NCI-H524 treated with DMSO at 0.1 percent for 48 hours (cell line): ENCODE measurements at places on chromosomes 4 and X.

DNA sequence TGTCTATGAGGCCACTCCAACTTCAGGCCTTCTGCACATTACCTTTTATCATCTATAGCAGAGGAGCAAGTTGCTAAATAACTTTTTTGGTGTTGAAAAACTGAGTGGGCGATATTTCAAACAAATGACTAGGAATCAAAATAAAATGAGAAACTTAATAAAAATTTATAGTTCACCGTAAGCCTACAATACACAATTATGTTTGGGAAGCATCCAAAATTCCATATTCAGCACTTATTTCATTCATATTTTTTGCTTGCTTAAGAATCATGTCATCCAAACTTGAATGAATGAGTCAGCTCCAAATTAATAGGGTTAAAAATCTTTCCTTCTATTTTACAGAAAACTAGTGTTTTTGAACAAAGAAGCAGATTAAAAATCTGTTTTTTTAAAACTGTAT lies 119.1 kb downstream of the SH3RF1 start:
- DNase-seq: no peak

DNA sequence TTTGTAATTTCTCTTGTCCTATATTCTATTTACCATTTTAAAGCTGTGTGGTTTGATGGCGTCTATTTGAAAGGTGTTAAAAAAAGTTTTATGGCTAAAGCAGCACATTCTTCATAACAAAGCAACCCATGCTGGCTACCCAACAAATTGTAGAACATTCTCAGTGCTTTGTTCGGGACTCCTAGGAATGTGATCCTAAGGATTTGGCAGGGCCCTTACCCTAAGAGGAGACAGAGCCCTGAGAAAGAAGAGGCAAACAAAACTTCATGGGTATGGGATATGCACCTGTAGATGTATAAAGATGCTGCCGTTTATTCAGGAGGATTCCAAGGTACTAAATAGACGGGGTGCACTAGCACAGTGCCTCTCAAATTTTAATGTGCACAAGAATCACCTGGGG lies 370.8 kb upstream of the DIPK2B start:
- no peak for DNase-seq

- DNase-seq: no peak
Observed at GRCh38 chr4:75745161-75745560, 20.8 kb downstream of the USO1 start.

DNA sequence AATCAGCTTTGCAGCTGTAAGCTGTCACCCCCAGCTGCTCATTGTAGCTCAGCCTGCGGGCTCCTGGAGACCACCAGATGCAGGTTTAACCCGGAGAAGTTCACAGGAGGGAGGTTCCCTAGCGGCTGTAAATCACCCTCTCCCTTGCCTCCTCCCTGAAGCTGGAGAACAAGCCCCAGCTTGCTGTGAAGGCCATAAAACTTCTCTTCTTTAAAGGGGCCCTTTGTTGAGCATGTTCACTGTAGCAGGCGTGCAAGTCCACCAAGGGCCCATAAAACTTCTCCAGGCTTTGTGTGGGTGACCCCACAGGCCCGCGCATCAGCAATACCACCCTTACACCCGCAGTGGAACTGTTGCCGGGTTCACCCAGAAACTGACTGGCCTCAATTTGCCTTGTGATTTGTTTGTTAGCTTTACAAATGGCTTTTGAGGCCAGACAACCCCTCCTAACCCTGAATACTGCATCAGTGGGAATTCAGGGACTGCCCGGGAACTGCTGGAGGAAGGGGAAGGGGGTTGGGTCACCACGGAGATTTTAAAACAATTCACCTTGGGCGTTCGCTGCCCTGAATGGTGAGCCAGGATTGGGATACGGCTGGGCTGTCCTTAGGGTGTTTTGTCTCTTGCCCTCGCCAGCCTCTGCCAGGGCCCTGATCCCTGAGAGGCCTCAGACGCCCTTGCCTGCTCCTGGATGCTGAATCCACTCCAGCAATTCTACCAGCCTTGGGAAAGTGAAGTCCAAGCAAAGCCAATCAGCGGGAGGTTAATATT lies 49.5 kb upstream of the ATP6AP2 start:
- DNase-seq: no peak

- DNase-seq: no peak
Observed at GRCh38 chr4:39044956-39045826, 13.0 kb upstream of the TMEM156 start.

- DNase-seq: no peak
Observed at GRCh38 chr4:177546745-177547144, 104.5 kb upstream of the AGA start.

DNA sequence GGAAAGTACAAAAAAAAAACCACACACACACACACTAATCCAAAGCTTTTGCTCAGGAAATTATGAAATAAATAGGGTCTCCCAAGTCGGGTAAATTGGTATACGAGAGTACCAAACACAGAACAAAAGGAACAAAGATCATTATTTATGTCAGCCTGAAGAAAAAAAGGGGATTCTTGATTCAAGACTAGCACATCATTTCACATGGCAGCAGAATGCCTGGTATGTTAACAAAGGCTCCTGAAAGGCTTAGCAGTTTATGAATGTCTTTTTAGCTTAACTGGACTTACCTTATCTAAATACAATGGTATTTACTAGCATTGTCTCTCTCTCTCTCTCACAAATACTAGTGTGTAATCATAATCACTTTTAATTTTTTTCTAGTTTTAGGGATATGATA lies 11.3 kb downstream of the RAP2C start:
- no peak for DNase-seq

GRCh38 chrX:65712005-65712806 lies 44.8 kb downstream of the MSN start:
- DNase-seq: no peak

DNA sequence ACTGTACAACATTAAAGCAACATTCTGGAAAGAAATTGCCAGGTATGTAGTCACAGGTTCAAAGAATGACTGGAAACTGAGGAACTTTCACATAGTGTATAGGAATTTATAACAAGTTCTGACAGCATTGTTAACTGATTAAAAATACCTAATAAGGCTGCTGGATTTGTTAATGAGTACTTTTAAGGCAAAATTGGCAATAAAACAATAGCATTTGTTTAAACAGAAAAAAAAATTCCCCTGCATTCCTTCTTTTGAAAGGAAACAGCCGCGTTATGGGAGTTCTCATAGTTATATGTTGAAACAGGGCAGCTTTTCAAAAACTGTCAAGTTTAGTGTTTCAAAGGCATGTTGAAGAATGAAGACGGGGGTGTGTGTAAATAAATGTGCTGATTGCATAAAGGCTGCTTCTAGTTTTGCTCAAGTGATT lies 282.5 kb upstream of the FAT1 start:
- DNase-seq: no peak

GRCh38 chr4:176377780-176378179 lies 58.0 kb downstream of the SPCS3 start:
- DNase-seq: no peak

DNA sequence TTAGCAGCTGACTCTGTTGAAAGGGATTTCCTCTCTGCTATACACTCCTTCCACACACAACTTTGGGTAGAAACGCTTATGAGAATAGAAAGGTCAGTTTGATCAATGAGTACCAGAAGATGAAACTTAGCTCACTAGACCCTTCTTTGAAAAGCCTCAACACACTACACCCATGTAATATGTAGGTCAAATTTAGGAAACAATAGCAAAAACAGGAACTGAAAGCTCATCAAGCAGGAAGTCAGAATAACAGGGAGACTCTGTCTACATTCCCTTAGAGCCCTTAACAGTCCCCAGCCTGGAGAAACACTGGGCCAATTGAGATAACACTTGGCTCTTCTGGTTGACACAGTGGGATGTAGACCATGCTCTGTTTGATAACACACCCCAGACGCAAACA lies 30.7 kb downstream of the SRPX2 start:
- DNase-seq: no peak

DNA sequence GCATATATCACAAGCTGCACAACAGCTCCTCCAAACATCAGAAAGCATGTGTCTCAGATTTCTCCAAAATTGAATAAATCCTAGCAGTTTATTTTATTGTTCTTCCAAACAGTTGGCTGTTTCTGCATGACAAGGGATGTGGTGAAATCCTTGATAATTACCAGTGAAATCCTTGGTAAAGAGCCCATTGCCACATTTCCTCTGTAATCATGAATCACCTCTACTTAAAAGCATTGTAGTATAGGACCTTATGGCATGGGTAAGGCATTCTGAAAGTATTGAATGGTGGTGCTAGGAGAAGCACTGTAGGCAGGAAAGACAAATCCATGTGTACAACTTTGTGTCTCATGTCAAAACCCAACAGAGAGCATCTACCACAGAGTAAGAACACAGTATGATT lies 135.8 kb upstream of the NDST3 start:
- DNase-seq: no peak

- no peak for DNase-seq
Observed at GRCh38 chrX:30301963-30302362, 7.2 kb downstream of the NR0B1 start.

DNA sequence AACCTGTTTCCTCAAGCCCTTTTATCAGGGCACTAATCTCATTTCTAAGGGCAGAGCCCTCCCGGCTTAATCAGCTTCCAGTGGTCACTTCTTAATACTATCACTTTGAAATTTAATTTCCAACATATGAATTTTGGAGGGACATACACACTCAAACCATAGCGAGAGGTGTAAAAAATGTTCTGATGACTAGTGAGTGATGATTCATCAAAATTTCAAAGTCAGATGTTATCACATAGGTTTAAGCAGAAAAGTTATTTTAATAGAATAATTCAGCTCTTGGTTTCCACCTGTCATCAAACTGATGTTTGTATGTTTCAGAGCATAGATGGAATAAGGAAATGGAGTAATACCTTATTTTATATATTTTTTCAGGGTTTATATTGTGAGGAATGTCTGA lies 161.9 kb downstream of the TLL1 start:
- DNase-seq: no peak

DNA sequence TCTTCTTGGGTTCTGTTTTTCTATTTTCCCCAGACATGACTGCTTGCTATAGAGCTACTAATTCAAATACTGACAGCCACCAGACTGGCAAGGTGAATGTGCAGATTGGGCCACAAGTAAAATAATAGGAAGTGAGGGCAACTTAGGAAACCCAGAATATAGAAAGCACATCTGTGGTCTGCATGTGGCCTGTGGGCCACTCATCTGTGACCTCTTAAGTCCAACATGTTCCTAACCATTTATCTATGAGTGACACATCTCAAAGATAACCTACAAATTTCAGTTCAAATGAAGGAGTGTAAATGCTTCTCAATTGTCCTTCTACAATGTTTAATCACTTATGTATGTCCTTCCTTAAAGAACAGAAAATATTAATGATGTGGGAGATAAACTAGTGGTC lies 128.9 kb downstream of the REELD1 start:
- no peak for DNase-seq

GRCh38 chr4:99945718-99946355 lies 581 bp downstream of the DNAJB14 start:
- DNase-seq: no peak

DNA sequence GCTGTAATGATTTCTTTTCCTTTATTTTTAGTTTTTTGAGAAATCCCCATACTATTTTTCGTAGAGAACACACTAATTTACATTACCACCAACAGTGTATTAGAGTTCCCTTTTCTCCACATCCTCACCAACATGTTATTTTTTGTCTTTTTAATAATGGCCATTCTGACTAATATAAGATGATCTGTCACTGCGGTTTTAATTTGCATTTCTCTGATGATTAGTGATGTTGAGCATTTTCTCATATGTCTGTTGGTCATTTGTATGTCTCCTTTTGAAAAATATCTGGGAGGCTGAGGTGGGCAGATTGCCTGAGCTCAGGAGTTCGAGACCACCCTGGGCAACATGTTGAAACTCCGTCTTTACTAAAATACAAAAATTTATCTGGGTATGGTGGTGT lies 30.2 kb downstream of the SPINK2 start:
- DNase-seq: no peak

- DNase-seq: no peak
Observed at GRCh38 chr4:118879409-118879808, 9.2 kb upstream of the SYNPO2 start.

- DNase-seq: no peak
Observed at GRCh38 chr4:6116696-6117285, 83.6 kb downstream of the JAKMIP1 start.

- no peak for DNase-seq
Observed at GRCh38 chrX:111114806-111115205, 18.8 kb downstream of the PAK3 start.

DNA sequence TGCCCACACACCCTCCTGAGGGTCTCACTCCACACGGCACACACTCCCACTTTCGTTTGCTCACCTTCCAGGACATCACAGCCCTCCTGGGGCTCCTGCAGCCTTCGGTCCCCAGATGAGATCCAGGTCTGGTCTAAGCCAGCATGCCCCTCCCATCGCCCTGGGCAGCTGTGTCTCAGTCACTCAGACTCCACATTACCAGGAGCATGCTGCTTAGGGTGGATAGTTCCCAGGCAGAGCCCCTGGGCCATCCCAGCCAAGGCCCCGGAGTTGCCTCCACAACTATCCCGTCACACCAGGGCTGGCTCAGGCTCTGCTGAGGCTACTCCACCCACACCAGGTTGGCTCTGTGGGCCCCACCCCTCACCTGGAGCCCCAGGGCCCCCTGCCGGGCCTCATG lies 50.4 kb upstream of the PSAPL1 start:
- no peak for DNase-seq

DNA sequence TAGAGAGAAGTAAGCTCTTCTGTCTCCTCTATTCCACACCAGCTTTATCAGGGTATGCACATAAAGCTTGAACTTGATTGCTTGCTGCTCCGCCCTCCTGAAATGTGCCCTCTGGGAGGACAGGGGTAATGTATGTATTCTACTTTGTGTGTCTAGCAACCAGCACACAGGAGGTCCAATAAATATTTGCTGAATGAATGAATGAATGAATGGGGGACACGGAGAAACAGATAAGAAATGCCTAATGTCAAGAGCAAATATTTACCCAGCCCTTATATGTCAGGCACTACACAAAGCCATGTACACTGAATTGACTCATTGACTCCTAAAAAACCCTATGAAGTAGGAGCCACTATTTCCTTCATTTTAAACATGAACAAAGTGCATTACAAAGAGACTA lies 2.3 kb upstream of the MSL3 start:
- DNase-seq: no peak

GRCh38 chr4:129622566-129622965 lies 526.6 kb downstream of the C4orf33 start:
- no peak for DNase-seq

DNA sequence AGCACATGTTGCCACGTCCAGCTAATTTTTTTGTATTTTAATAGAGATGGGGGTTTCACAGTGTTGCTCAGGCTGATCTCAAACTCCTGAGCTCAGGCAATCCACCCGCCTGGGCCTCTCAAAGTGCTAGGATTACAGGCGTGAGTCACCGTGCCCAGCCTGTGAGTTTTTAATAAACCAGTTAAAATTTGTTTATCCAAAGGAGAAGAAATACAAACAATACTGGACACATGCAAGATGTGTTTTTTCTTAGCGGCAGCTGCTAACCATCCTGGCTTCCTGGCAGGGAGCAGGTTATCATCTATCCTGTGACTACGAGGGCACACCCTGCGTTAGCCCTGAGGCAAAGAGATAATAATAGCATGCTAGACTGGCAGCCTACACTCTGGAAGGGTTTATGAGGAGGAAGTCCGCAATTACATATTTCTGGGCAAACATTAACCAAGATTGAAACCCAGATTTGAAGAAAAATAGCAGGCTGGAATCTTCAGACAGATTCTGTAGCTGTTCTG lies 191.4 kb downstream of the SPRY1 start:
- DNase-seq: no peak
